ENCODE measurements at places on chromosomes 13 and 19.

- DNase-seq: no peak
These were observed 9.7 kb downstream of the LPAR6 start for GRCh38 chr13:48403151-48403631.

GRCh38 chr13:36870050-36870692 is 49.9 kb downstream of the SMAD9 start:
- DNase-seq: no peak

DNA sequence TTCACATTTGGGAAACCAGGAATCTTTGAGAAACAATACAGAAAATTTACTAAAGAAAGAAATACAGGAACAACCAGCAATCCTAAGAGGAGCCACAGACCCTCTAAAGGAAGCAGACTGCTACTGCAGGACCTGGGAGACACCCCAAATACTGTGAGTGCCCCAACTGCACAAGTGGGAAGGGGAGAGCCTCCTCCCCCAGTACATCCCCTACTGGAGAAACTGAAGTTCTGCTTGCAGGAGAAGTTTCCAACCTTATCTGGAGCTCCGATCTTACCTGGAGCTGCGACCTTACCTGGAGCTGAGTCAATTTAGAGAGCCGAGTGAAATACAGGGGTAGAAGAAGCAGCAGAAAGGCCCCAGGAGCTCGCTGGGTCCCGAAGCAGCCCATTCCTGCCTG is 236.4 kb upstream of the SPRY2 start:
- no peak for DNase-seq

DNA sequence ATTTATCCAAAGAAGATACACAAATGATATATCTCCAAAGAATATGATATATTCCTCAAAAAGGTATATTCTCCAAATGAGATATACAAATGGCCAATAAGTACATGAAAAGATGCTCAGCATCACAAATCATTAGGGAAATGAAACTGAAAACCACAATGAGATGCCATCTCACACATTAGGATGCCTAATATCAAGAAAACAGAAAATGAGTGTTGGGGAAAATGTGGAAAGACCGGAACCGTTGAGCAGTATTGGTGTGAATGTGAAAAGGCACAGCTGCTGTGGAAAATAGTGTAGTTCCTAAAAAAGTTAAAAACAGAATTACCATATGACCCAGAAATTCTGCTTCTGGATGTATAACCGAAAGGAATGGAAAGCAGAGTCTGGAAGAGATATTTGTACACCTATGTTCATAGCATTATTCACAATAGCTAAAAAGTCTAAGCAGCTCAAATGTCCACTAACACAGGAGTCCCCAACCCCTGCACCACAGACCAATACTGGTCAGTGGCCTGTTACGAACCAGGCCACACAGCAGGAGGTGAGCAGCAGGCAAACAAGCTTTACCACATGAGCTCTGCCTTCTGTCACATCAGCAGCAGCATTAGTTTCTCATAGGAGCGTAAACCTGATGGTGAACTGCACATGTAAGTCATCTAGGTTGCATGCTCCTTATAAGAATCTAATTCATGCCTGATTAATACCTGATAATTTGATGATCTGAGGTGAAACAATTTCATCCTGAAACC is 291.9 kb downstream of the PCDH20 start:
- DNase-seq: no peak

DNA sequence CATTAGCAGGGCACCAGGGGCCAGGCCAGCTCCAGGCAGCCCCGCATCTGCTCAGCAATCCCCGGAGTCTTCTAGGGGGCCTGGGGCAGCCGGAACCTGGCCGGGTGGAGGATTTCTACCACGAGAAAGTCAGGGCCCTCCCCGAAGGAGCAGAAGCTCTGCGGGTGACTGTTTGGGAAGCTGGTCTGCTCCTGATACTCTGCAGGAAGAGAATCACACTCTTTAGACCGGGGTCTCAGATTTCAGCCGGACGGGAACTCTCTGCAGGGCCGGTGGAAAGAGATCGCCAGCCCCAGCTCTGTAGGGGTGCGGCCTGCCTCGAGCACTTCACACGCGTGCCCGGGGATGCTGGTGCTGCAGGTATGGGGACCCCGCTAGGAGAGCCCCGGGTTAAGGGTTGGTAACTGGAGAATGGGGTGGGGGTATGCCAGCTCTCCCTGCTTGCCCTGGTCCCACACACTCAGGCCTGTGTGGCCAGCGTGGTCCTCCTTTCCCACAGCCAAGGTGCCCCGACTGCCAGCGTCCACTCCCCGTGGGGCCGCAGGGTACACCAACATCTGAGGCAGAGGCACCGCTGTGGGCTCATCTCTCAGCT is 20.1 kb downstream of the RASA3 start:
- no peak for DNase-seq

- DNase-seq: no peak
These were observed 757.3 kb downstream of the EFNB2 start for GRCh38 chr13:105778196-105778595.

GRCh38 chr19:10878253-10878652 is 6.9 kb downstream of the CARM1 start:
- no peak for DNase-seq

DNA sequence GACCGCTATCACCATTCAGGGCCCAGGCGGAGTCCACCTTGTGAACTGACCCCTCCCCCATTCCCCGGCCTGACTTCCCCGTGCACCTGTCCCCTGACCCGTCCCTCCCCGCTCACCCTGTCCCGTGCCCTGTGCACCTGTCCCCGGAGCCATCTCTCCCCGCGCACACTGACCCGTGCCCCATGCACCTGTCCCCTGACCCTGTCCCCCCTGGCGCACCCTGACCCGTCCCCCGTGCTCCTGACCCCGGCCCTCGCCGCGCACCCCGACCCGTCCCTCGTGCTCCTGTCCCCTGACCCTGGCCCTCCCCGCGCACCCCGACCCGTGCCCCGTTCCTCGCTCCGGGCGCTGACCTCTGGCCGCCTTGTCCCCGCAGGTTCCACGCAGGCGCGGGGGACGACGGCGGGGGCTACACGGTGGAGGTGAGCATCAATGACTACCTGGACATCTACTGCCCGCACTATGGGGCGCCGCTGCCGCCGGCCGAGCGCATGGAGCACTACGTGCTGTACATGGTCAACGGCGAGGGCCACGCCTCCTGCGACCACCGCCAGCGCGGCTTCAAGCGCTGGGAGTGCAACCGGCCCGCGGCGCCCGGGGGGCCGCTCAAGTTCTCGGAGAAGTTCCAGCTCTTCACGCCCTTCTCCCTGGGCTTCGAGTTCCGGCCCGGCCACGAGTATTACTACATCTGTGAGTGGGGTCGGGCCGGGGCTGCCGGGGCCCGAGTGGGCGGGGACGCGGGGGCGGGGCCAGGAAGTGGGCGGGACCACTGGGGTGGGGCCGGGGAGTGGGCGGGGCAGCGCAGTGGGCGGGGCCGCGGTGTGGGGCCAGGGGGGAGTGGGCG is 9.7 kb downstream of the EFNA2 start:
- DNase-seq: no peak

GRCh38 chr13:113787694-113788093 is 28.7 kb downstream of the TMEM255B start:
- DNase-seq: no peak

DNA sequence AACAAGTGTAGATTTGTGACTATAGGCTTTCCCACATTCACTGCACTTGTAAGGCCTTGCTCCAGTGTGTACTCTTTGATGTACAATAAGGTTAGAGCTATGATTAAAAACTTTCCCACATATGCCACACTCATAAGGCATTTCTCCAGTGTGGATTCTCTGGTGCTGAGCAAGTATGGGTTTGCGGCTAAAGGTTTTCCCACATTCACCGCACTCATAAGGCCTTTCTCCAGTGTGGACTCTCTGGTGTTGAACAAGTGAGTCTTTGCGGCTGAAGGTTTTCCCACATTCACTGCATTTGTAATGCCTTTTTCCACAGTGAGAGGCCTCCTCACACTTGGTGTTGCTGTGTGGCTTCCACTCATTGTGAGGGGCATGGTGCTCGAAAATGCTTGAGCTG is 3.7 kb downstream of the ZNF772 start:
- DNase-seq: no peak

DNA sequence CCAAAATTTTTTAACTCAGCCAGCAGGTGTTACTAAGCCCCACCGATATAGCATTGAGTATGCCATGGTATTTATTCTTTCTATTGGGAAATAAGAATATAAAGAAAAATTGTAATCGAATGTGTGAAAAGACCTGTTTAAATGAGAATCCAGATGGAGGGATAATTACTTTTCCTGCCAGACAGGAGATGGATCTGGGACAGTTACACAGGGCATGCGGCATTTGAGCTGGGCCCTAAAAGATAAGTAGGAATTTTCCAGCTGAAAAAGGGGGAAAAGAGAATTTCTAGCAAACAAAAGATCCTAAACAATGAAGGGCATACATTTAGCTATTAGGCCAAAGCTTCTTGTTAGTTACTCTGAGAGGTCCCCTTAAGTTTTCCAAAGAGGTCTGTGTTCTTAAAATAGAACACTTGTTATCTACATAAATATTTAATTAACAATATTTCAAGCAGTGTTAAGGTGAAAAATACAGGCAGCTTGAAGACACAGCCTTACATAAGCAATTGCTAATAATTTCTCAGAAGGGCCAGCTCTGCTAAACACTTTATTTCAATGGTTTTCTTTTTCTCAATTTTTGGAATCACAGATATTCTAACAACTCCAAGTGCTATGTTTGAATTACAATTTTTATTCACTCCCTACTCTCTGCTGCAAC is 63.7 kb downstream of the TBC1D4 start:
- DNase-seq: no peak

GRCh38 chr19:15328312-15328711 is 4.0 kb downstream of the BRD4 start:
- no peak for DNase-seq

DNA sequence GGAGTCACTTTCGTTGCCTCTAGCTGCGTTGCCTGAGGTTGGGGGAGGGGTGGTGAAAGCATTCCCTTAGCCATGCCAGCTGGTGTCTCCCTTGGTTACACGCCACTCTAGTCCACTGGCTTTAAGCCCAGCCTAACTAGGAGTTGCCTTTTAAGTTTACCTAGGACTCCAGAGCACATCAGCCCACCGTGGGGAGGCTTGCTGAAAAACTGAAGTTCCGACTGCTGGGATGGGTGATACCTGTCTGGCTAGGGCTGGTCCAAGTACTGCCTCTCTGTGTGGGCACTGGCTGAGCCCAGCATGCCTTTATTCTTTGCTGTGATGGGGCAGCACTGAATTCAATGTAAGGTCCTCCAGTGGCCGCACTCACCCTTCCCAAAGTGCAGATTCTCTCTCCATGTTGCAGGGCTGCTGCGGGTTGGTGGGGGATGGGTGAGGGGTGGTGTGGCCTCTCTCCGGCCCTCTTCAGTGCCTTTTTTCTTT is 11.8 kb upstream of the CEACAM1 start:
- peak; percentile 18 for DNase-seq

DNA sequence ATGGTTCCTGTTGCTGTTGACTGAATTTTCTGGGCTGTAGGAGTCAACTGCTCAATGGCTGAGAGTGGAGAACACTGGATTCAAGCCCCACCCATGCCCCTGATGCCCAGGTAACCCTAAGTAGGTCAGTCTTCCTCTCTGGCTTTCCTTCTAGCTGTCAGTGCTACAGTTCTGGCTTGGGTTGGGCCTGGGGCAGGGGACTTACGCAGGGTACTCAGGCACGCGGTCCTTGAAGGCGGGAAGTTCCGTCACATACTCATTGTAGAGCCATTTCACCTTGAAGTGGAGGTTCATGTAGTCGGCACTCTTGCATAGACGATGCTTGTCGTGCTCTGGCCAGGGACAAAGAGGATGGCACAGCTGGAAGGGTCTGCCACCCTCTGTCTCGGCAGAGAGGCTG is 55.6 kb downstream of the UNC13A start:
- DNase-seq: no peak

DNA sequence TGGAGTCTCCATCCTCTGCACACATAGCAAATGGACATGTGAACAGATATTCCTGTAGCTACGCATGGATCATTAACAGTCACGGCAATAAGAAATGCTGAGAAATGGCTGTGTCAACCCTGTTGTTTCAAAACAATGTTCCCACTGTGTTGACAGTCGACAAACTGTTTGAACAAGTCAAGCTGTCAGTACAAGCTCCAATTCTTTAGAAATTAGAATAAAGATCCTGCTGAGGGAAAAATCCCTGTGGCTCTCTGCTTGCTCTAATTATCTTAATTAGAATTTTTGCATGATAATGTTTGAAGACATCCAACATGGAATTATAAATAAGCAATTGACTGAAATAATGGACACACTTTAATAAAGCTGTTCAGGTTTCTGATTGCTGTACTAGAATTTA is 37.9 kb upstream of the CPB2 start:
- DNase-seq: no peak

GRCh38 chr19:47232422-47233211 is 1.6 kb upstream of the BBC3 start:
- peak; percentile 27 for DNase-seq

- DNase-seq: no peak
These were observed 3.6 kb upstream of the TNFAIP8L1 start for GRCh38 chr19:4635754-4636116.

- peak; percentile 81 for DNase-seq
These were observed 240.5 kb downstream of the ENOX1 start for GRCh38 chr13:43546251-43546650.

DNA sequence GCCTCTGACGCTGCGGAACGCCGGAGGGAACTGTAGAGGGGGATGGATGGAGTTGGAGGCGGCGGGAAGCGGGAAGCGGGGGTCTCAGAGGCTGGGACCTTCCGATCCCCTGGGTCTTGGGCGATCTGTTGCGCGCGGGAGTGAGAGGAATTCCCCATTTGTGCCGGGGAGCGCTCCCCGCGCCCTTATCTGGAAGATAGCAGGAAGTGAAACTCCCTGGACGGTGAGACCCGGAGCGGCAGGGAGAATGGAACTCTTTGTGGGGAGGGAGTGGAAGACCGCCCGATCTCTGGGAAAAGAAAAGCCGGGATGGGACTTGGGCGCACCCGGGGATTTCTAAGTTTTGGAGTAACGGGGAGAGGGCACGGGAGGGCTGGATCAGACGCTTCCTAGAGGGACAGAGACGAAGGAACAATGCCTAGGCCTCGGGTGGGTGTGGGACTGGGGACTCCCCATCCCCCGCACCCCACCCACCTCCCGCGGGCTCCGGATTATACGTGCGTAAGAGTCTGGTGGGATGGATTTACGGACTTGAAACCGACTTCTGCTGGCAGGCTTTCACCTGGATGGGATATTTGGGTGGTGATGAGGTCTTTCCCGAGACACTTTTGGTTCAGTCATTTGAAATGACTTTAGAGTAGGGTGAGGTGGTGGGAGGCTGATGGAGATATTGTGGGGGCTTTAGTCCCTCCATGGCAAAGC is 495 bp downstream of the LSR start:
- DNase-seq: no peak

DNA sequence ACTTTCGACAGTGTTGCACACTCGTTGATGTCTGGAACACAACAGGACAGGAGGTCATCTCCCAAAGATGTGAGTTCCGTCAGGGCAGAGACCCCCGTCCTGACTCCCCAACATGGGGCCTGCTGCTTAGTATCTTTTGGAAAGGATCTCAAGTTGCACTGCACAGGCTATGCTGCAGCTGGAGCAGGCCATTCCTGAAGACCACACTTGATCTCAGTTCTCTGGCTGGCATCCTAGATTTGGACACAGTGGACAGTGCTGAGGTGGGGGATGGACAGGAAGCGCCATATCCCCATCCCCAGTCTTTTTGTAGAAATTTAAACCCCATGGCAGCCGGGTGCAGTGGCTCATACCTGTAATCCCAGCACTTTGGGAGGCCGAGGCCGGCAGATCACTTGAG is 5.9 kb downstream of the ADGRE2 start:
- no peak for DNase-seq

GRCh38 chr19:1251330-1252220 is 3.2 kb downstream of the MIDN start:
- DNase-seq: no peak

Measured in NCI-H1105 (cell line).